Ascending aorta (tissue), 2 donors: ENCODE measurements at places on chromosomes 2 and 18. TPM values are rescaled to one million over a fixed set of nuclear protein-coding genes. Genes with fewer than 3 reads are reported as not detected.

- no peaks in the 10 kb centered on the region for H3K36me3 ChIP-seq
- H3K4me3 ChIP-seq: no peak overlapping the region
- H3K4me1 ChIP-seq: no peaks in the 10 kb centered on the region
Measured at GRCh38 chr2:222545823-222546795, 109.8 kb downstream of the FARSB start.

MXD1 gene
- total RNA-seq: 4.6 TPM

CFAP65 gene
- not detected for total RNA-seq

GRCh38 chr18:77012806-77013541, 119.6 kb downstream of the MBP start:
- peaks cover 8% of the 10 kb centered on the region for H3K4me1 ChIP-seq
- H3K27me3 ChIP-seq: no peaks in the 10 kb centered on the region
- peaks cover 15% of the 10 kb centered on the region for H3K36me3 ChIP-seq
- no peak overlapping the region for H3K4me3 ChIP-seq
- no peak overlapping the region for H3K27ac ChIP-seq

DPP4 gene
- 1.7 TPM for total RNA-seq

- H3K4me3 ChIP-seq: no peak overlapping the region
- H3K36me3 ChIP-seq: no peaks in the 10 kb centered on the region
- peaks cover 12% of the 10 kb centered on the region for H3K4me1 ChIP-seq
- DNase-seq: no peak
- no peaks in the 10 kb centered on the region for H3K27me3 ChIP-seq
Measured at GRCh38 chr2:42043789-42044394, 3.9 kb upstream of the PKDCC start.

DNA sequence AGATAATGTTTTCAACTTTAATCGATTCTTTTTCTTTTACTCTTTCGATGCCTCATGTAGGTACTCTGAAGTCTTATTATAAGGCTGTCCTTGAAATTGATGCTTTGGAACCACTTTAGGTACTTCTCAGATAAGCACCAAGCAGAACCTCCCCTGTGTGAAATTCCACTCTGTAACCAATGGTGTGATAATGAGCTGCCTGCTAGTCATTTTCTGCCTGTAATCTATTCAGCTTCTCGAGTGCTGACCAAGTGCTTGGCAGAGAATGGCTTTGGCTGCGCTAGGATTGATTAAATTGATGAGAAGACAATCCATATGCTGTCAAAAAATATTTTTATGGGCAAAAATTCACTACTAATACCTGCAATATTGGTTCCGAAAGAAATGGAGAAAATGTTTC, 132.1 kb upstream of the STON1 start:
- no peak for DNase-seq
- no peak overlapping the region for H3K27ac ChIP-seq
- no peaks in the 10 kb centered on the region for H3K36me3 ChIP-seq
- H3K27me3 ChIP-seq: no peaks in the 10 kb centered on the region
- H3K4me1 ChIP-seq: no peaks in the 10 kb centered on the region
- no peak overlapping the region for H3K4me3 ChIP-seq

- H3K4me1 ChIP-seq: no peaks in the 10 kb centered on the region
- no peaks in the 10 kb centered on the region for H3K27me3 ChIP-seq
- DNase-seq: no peak
- H3K4me3 ChIP-seq: no peak overlapping the region
- H3K36me3 ChIP-seq: no peaks in the 10 kb centered on the region
- no peak overlapping the region for H3K27ac ChIP-seq
Measured at GRCh38 chr2:136314240-136314639, 196.3 kb upstream of the CXCR4 start.
